ENCODE measurements at places on chromosomes 5 and 9.

DNA sequence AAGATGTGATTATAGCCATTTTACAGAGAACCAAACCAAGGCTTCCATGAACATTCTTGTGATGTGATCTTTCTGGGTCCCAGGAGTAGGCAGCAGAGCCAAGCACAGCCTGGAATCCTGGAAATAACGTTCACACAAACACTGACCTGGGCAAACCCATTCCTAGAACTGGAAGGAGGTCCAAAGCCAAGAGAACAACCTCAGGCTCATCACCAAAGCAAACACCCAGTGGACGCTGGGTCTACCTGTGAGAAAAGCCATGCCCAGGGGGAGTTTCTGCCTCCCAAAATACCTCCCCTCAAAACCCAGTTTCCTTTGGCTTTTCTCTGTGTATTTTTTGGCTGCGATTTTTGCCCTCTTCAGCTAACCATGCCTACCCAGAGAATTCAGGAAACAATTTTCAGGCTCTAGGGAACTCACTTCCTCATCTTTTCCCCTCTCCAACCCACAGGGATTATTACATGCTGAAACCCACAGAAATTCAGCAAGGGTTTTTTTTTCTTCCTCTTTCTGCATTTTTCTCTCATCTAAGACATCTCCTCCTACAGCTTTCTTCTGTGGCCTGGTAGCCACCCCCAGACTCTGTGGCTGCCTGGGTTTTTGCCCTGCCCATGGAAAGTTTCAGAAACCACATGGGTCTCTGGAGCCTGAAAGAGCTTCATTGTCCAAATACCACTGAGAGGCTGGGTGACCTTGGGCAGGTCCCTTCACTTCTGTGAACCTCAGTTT lies 75.0 kb downstream of the TNC start:
- peaks cover 3% of the 10 kb centered on the region for H3K36me3 ChIP-seq
- no peak for DNase-seq
- H3K4me1 ChIP-seq = peaks cover 42% of the 10 kb centered on the region
- H3K4me3 ChIP-seq = no peak overlapping the region
- H3K27me3 ChIP-seq = no peaks in the 10 kb centered on the region

DNA sequence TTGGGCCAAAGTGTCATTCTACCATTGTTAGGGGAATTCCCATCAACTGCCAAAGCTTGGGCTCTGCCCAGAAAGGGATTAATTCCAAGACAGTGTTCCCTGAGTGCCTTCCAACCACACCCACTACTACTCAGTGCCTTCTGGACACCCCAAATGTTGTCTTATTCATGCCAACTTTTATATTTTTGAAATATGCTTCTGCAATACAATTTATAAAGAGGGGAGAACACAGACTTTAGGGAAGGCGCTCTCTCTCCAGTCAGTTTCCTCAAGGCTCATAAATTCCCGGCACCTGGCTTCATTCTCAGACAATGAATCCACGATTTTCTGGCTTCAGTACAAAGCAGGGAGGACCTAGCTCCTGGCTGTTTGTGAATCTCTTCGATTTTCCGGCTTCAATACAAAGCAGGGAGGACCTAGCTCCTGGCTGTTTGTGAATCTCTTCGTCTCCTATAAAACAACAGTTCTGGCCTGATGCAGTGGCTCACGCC lies 120.1 kb upstream of the MYO10 start:
- no peak overlapping the region for H3K27ac ChIP-seq
- H3K36me3 ChIP-seq = no peaks in the 10 kb centered on the region
- no peak overlapping the region for H3K4me3 ChIP-seq
- peaks cover 25% of the 10 kb centered on the region for H3K4me1 ChIP-seq

- H3K4me3 ChIP-seq = no peak overlapping the region
- no peak overlapping the region for H3K27ac ChIP-seq
- peaks cover 9% of the 10 kb centered on the region for H3K27me3 ChIP-seq
- H3K4me1 ChIP-seq = peaks cover 6% of the 10 kb centered on the region
- H3K36me3 ChIP-seq = no peaks in the 10 kb centered on the region
- no peak for DNase-seq
These were observed 2.0 kb downstream of the LCN9 start for GRCh38 chr9:135664801-135665794.

GRCh38 chr5:178486239-178486641 lies 104.0 kb downstream of the COL23A1 start:
- no peaks in the 10 kb centered on the region for H3K36me3 ChIP-seq
- DNase-seq = no peak
- no peak overlapping the region for H3K27ac ChIP-seq
- H3K4me3 ChIP-seq = no peak overlapping the region
- H3K27me3 ChIP-seq = peaks cover 14% of the 10 kb centered on the region
- H3K4me1 ChIP-seq = no peaks in the 10 kb centered on the region

- no peak overlapping the region for H3K27ac ChIP-seq
- no peak overlapping the region for H3K4me3 ChIP-seq
- H3K36me3 ChIP-seq = peaks cover 2% of the 10 kb centered on the region
- no peaks in the 10 kb centered on the region for H3K27me3 ChIP-seq
- no peaks in the 10 kb centered on the region for H3K4me1 ChIP-seq
These were observed 28.7 kb downstream of the DIAPH1 start for GRCh38 chr5:141590127-141590526.

DNA sequence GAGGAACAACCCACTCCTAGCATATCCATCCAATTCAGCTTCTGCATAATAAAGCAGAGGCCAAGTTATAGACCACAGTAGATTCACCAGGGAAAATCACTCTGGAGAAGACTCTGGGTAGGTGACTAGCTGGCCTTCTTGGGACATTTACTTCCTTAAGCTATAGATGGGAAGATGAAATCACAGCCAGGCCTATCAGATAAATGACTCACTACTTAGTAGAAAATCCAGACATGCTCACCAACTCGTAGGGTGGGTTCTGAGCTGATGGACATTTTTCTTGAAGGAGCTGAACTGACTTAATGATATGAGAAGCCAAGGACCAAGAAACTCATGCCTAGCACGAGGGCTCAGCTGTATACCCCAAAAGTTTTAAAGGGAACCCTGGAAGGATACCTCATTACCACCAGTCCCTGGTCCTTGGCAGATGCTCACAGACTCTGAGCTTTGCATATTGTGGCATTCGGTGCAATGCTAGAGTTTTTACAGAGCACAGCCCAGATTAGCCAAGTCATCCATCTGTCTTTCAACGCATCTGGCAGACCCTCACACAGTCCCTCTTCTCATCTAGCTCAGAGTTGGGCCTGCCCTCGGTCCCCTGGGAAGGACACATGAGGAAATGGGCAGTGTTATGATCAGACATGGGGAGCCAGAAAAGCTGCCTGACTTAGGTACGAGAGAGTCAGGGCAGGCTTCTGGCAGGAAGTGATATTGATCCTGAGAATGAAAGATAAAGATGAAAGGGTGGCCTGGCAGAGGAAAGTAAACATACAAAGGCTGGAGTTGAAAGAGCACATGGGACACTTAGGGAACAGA lies 15.0 kb downstream of the ACSL6 start:
- H3K36me3 ChIP-seq = no peaks in the 10 kb centered on the region
- no peaks in the 10 kb centered on the region for H3K4me1 ChIP-seq
- H3K4me3 ChIP-seq = no peak overlapping the region
- H3K27me3 ChIP-seq = peaks cover 9% of the 10 kb centered on the region
- peak; percentile 38 for DNase-seq
- no peak overlapping the region for H3K27ac ChIP-seq

DNA sequence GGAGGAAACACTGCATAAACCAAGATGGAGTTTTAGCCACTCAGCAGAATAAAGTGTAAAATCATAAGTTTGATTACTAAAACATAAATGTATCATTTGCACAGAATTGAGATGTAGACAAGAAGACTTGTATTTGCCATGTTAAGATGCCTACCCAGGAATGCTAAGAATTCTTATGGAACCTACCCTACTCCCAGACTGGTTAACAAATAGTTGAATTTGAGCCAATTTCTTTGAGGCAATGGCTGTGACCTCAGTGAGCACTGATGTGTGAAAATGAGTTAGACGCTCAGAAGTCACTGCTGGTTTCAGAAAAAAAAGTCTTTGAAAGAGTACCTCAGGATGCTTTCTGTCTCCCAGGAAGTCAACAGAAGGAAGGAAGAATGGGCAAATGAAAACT lies 95.6 kb downstream of the ESM1 start:
- H3K4me3 ChIP-seq = no peak overlapping the region
- H3K36me3 ChIP-seq = no peaks in the 10 kb centered on the region
- DNase-seq = no peak

- no peaks in the 10 kb centered on the region for H3K4me1 ChIP-seq
- H3K27ac ChIP-seq = no peak overlapping the region
- no peaks in the 10 kb centered on the region for H3K36me3 ChIP-seq
- H3K4me3 ChIP-seq = no peak overlapping the region
- no peak for DNase-seq
- peaks cover 15% of the 10 kb centered on the region for H3K27me3 ChIP-seq
These were observed 56.2 kb downstream of the SYK start for GRCh38 chr9:90857855-90858254.

DNA sequence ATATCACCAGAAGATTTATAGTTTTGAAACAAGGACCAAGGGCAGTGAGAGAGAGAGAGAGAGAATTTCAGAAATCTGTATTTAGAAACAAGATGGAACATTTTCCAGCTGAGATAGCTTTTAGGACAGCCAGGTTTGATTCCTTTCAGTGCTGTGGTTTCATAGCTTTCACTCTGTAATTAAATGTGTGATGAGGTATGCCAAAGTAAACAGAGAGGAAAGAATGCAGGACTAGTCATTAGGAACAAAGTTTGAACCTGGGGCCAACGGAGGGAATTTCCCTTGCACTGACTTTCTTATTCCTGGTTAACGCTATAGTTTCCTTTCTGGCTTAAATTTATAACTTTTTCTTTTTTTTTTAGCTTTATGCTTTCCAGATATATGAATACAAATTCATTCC lies 10.0 kb upstream of the CCL28 start:
- no peak overlapping the region for H3K4me3 ChIP-seq
- H3K27ac ChIP-seq = peak overlapping the region; percentile 78
- H3K4me1 ChIP-seq = peaks cover 50% of the 10 kb centered on the region
- H3K36me3 ChIP-seq = no peaks in the 10 kb centered on the region
- H3K27me3 ChIP-seq = no peaks in the 10 kb centered on the region

DNA sequence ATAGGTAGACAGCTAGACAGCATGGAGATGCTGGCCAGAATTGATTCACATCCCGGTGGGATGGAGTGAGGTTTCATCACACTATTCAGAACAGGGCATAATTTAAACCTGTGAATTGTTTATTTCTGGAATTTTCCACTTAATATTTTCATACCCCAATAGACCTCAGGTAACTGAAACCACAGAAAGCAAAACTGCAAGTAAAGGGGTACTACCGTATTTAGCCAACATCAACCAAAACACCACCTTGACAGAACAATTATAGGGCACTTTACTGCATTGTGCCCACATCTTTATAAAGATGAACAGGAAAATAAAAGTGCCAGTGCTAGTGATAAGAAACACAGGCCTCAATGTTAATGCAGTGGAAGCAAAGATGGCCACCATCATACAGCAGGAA lies 7.5 kb downstream of the SERINC5 start:
- H3K36me3 ChIP-seq = no peaks in the 10 kb centered on the region
- H3K4me3 ChIP-seq = no peak overlapping the region
- no peaks in the 10 kb centered on the region for H3K27me3 ChIP-seq

GRCh38 chr9:127805620-127806019 lies 2.9 kb downstream of the FPGS start:
- peaks cover 6% of the 10 kb centered on the region for H3K36me3 ChIP-seq
- H3K27ac ChIP-seq = no peak overlapping the region
- DNase-seq = no peak

DNA sequence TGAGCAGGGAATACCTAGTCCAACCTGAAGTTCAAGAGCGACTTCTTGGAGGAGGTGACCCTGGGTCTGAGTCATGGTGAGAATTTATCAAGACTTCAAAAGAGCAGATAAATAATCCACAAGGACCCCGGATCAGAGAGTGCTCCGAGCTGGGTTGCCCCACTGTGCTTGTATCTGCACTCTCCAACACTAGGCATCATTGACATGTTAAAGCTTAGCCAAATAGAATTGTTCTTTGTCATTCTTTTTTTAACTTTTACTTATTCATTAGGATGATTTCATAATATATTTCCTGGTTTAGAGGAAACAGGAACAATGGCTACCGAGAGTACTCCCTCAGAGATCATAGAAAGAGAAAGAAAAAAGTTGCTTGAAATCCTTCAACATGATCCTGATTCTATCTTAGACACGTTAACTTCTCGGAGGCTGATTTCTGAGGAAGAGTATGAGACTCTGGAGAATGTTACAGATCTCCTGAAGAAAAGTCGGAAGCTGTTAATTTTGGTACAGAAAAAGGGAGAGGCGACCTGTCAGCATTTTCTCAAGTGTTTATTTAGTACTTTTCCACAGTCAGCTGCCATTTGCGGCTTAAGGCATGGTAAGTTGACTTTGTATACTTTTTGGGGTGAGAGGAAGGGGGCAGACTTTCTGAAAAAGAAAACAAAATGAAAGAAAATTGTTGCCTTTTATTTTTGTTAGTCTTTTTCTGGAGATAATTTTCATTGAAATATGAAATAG lies at the start of gene CARD6:
Gene CARD6 (plus strand): TSS at position 300 of the 738 bp plus-strand sequence. CDS start 16 bp downstream, at position 316.
- H3K27ac ChIP-seq = peak within 1 kb of the TSS; percentile 78
- H3K36me3 ChIP-seq = no peaks in the 10 kb centered on the region
- peaks cover 8% of the 10 kb centered on the region for H3K4me1 ChIP-seq
- no peak for DNase-seq
- peaks cover 32% of the 10 kb centered on the region for H3K27me3 ChIP-seq
- H3K4me3 ChIP-seq = peak within 1 kb of the TSS; percentile 63

DNA sequence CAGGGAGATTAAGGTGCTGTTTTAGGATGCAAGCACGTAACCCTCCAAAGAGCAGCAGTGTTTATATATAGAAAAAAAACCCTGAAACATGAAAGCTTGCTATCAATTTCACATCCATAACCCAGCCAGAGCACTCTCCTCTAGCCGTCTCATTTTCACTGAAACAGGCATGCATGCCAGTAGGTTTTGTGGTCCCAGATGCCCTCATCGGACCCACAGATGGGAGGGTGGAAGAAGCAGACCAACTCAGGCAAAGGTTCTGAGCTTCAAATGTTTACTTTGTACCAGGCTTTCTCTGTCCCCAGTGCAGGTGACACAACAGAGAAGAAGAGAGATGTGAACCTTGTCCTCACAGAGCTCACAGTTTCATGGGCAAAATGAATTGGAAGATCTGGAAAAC lies 127.4 kb upstream of the ATP10B start:
- H3K4me3 ChIP-seq = no peak overlapping the region
- peaks cover 2% of the 10 kb centered on the region for H3K27me3 ChIP-seq
- no peak overlapping the region for H3K27ac ChIP-seq
- no peaks in the 10 kb centered on the region for H3K4me1 ChIP-seq
- no peaks in the 10 kb centered on the region for H3K36me3 ChIP-seq

All from chondrocyte (in vitro differentiated cells).